ENCODE measurements at places on chromosomes 1 and 21.

GRCh38 chr1:232574889-232575762 is 54.8 kb downstream of the SIPA1L2 start:
- DNase-seq = no peak

GRCh38 chr1:26284597-26285347 is 4.9 kb downstream of the SH3BGRL3 start:
- DNase-seq = no peak

DNA sequence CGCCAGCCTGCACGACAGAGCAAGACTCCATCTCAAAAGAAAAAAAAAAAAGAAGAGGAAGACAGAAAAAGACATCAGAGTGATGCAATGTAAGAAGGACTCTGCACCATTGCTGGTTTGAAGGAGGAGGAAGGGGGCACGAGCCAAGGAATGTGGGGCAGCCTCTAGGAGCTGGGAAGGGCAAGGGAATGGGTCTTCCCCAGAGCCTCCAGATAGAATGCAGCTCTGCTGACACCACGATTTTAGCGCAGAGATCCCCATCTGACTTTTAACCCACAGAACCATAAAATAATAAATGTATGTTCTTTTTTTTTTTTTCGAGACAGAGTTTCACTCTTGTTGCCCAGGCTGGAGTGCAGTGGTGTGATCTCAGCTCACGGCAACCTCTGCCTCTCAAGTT is 33.9 kb upstream of the LAMC2 start:
- DNase-seq = no peak

- DNase-seq = no peak
Observed at GRCh38 chr1:31776516-31776915, 12.4 kb upstream of the ADGRB2 start.

GRCh38 chr1:111624382-111624781 is 4.8 kb downstream of the RAP1A start:
- DNase-seq = no peak

- DNase-seq = no peak
Observed at GRCh38 chr1:222702210-222702609, 10.1 kb downstream of the AIDA start.

GRCh38 chr1:170682809-170683208 is 18.9 kb downstream of the PRRX1 start:
- DNase-seq = no peak

- no peak for DNase-seq
Observed at GRCh38 chr1:114235960-114236359, 82.3 kb upstream of the SYT6 start.

GRCh38 chr1:76426606-76427005 is 352.1 kb downstream of the ST6GALNAC3 start:
- DNase-seq = no peak

DNA sequence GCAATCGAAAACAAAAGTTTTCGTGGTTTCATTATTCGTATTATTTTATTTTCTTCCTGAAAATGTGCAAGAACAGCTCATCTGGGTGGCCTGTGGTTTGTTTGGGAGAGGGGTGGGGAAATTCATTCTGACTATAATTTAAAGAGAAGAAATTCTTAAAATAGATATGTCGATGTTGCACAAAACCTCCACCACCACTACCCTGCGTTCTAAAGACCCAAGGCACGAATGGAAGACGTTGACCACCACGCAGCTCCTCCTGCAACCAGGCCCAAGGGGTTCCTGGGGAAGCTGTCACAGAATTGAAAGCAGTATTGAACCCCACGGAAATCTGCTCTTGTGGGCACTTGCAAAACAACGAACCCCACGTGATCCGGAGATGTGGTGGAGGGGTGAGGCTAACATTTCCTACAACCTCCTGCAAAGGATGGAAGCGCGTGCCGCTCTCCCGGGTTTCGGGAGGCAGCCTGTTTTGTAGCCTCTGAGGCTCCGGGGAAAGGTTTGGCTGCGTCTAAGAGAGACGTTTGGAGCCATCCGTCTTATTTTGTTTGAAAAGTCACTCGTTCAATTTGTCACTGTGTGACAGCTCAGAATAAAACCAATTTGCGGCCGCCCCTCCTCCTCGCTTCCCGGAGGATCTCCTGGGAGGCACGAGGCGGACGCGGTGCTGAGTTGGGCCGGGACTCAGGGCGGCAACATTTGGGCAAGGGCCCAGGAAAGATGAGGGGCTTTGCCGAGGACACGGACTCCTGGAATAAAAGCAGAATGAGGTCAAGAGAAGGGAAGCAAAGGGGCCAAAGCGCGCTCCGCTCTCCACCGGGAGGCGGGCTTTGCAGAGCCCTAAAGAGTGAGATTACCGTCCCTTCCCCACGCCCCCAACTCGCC is 810 bp upstream of the HLX start:
- no peak for DNase-seq

DNA sequence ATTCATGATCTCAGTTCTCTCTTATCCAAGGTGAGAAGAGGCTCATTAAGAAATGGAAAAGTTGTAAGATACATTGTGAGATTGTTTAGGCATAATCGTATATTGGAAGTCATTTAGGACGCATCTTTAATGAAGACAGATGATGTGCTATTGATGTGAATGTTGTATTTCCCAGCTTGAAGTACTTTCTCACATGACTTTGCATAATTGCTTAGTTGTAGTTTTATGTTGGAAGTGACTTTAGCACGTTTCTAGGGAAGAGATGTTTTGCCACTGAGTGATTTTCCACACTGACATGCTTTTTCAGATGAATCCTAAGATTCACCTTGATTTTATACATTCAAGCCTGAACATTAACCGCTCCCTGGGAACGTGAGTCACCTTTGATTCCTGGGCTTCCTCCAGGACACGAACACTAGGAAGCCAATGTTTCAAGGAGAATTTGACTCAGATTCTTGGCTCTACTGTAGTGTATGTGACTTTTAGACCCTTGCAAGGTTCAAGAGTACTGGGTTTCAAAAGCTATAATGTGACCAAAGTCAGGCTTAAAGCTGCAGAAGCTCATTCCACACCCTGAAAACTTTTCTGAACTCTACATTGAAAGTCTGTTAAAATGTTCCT is 27.9 kb downstream of the ANGEL2 start:
- no peak for DNase-seq

DNA sequence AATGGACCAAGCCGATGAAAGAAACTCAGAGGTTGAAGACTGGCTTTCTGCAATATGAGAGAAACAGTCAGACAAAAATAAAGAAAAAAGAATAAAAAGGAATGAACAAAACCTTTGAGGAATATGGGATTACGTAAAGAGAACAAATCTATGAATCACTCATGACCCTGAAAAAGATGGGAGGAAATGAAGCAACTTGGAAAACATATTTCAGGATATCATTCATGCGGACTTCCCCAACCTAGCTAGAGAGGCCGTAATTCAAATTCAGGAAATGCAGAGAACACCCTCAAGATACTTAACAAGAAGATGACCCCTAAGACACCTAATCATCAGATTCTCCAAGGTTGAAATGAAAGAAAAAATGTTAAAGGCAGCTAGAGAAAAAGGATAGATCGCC is 705.3 kb upstream of the CHRM3 start:
- DNase-seq = no peak

DNA sequence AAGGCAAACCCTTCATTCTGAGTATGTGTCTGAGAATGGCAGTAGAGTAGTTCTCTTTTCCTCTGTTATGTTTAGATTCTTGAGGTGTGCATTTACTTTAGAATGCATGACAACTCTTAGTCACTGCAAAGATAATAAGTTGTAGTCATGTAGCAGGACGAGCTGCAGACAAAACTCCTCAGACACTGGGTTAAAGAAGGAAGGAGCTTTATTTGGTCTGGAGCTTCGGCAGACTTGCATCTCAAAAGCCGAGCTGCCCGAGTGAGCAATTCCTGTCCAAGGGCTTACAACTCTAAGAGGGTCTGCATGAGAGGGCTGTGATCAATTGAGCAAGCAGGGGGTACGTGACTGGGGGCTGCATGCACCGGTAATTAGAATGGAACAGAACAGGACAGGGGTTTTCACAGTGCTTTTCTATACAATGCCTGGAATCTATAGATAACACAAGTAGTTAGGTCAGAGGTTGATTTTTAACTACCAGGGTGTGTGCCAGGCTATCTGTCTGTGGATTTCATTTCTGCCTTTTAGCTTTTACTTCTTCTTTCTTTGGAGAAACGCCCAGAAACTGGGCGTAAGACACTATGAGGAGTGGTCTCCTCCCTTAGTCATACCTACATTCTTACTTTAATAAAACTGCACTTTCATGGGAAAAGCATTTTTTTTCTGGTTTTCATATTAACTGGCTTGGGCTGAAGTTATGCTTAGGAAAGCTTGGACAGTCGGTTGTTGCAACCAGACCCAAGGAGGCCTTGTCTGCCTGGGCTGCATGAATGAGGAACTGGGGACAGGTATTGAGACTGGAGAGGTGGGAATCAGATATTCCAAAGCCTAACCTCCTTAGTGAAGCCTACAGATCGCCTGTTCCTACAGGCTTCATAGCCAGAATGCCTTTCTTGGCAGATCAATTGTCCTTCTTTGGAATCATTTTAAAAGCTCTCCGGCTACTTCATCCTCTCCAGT is 115.1 kb downstream of the RHOU start:
- DNase-seq = no peak

DNA sequence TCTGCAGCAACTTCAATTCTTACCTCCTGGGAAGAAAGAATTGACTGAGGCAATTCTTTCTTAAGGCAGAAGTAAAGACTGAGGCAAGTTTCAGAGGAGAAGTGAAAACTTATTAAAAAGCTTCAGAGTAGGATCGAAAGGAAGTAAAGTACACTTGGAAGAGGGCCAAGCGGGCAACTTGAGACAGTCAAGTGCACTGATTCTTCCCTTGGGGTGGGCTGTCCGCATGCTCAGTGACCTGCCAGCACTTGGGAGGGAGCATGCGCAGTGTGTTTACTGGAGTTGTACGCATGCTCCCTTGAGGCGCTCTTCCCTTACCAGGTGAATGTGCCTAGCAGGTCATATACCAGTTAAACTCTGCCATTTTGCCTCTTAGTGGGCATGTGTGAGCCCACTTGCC is 55.3 kb upstream of the NBPF3 start:
- DNase-seq = peak; percentile 42

GRCh38 chr1:234606784-234607108 is 3.2 kb downstream of the IRF2BP2 start:
- no peak for DNase-seq

DNA sequence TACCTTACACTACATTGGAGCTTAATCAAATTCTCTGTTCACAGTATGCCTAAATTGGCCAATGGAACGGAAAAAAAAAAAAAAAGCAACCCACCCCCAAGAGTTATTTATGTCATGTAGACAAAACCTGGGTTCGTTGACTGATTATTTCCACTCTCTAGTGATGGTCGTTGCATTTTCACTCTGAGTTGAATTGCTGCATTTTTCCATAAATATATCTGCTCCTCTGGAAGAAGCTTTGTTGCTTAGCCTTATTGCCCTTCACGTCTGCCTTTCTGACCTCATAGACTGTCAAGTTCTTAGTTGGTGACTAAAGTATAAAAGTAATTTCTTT is 90.2 kb upstream of the RUNX1 start:
- no peak for DNase-seq

DNA sequence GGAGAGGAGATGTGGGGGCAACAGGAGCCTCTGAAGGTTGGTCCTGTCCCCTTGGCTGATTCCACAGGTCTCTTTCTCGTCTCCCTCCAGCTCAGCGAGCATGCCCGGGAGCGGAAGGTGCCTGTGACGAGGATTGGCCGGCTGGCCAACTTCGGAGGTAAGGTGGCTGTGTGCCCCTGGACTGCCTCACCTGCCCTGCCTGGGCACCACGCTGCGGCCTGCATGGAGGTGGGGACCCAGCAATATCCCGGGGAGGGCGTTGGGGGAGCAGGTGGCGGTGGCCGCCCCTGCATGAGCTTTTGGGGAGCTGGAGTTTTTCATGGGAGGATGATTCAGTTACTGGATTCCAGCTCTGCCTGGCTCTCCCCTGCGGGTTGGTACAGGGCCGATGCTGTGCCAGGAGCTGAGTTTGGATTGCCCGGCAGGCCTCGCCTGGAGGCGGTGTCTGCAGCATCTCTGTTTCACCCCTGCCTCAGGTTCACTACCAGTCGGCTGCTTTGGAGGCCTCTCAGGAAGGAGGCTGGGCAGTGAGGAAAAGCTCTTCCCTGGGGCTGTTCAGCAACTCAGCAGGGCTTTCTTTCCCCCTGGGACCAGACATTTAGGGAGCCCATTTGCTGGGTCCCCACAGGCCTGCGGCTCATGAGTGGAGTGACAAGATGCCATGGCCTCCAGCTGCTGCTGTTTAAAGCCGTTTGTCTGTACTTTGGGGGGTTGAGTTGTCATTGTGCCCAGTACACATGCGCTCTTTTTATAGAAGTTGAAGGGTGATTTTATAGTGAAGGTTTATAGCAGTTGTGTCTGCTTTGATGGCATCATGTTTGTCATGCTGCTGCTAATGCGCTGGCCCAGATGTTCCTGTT is 25.7 kb downstream of the COQ8A start:
- no peak for DNase-seq
